ENCODE measurements at places on chromosomes 5 and 9.

- no peak for DNase-seq
Measured at GRCh38 chr5:141858079-141858765, 20.0 kb downstream of the PCDH1 start.

GRCh38 chr5:119470851-119471451 lies 18.7 kb downstream of the HSD17B4 start:
- peak; percentile 56 for DNase-seq

DNA sequence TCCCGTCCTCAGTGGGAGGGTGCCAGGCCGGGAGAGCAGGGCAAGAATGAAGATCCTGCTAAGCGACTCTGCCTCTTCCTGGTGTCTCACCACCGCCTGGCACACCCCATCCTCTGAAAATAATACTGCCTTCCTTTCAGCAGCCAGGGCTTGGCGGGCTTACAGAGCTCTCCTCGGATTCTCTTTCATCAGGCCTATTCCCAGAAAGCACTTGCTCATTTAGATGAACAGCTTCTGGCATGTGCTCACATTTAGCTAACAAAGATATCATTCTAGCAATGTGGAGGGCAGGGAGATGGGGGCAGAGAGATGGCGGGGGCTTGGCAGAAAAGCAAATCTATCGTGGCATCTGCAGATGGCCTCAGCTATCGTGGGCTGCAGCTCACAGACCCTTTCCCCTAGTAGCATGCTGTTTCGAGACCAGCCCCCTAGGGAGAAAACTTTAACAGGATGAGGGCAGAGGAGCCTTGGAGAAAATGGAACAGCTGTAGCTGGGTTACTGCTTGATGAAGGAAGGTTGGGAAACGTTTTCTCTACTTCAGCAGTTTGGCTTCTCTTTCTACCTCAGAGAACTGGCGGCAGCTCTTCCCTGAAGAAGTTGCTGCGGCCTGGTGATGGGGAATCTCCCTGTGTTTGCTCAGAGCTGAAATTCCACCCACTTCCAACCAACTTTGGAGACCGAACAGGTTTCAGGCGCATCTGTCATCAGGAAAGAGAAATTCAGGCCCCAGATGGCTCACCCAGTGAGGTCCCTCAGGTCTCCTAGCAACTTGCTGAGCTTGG lies 102.1 kb downstream of the TMEM174 start:
- DNase-seq, result peak; percentile 55

DNA sequence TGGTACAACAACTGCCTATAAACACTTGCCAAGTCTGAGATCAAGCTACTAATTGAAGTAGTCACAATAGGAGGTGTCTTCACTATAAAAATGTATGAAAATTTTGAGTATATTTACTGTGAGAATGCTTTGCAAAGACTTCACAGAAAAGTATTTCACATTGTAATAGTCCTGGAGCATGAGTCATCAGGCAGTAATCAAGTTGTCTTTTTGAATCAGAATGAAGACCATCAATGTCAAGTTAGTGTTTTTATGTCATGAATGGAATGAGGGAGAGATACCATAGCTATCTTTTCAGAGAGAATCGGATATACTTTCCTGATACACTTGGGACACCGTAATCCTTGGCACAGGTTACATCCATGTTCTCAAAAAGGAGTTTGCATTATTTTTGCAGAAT lies 466.9 kb upstream of the ARRDC3 start:
- peak; percentile 10 for DNase-seq

DNA sequence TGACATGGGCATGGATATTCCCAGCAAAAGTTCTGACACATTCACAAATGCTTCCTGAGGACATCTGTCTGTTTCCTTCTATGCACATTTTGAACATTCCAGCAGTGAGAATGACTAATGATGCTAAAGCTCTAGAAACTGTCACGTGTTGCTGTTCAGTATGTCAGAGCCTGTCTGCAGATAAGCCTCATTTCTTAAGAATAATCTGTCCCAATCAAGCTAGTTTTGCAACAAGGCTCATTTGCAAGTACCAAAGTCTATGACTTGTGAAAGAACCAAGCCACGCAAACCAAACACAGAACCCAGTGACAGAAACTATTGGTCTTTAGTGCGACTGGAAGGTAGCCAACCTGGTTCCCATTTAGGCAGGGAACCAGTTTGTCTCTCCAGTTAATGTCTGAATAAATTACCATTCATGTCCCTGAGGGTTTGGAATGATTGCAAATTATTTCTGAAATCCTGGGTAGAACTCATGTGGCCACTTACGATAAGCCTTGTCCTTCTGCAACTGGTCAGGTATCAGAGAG lies 178.5 kb downstream of the C9orf152 start:
- peak; percentile 94 for DNase-seq

DNA sequence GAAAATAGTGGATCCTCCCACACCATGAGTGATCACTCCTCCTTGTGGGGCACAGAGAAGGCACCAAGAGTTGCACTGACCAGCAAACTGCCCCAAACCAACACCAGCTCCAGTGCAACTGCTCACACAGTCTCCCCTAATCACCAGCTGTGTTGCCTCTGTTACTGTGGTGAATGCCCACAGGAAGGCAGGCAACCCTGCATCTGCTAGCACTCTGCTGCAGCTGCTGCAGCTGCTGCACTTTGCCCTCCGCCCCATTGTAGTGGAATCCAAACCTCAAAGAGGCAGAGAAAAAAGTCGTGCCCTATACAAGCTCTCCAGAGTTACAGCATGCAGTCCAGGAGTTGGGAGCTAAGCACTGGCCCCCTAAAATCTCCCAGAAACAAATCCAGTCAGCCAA lies 339.6 kb downstream of the TRIM36 start:
- no peak for DNase-seq

GRCh38 chr5:5885782-5886181 lies 463.3 kb downstream of the ICE1 start:
- DNase-seq, result no peak

- DNase-seq, result no peak
Measured at GRCh38 chr9:134355158-134355557, 28.9 kb downstream of the RXRA start.

DNA sequence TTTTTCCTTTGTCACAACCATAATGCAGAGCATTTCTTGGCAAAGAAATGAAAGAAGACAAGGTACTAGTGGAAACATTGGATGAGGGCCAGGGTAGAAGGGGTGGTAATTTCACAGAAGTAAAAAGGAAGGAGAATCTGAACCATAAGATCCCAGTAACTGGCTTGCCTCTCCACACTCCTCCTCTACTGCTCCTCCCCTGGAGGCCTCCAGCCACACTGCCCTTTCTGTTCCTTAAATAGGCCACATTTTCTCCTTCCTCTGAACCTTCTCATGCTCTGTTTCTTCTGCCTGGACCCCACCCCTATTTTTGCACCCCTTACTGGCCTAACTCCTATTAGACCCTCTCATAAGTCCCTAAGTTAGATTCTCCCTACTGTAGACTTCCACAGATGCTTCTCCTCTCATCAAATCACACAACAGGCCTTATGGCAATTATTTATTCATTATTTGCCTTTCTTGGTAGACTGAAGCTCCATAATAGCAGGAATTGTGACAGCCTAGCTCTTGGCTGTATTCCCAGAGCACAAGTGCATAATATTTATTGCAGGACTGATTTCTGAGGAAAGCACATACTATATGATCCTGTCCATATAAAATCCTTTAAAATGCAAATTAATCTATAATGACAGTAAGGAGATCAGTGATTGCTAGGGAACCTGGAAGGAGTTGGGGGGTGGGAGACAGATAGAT lies 31.3 kb upstream of the GRIA1 start:
- no peak for DNase-seq

GRCh38 chr5:74625742-74626241 lies 14.7 kb downstream of the ENC1 start:
- DNase-seq, result peak; percentile 45

GRCh38 chr5:52922384-52922783 lies 66.8 kb upstream of the ITGA2 start:
- peak; percentile 97 for DNase-seq

DNA sequence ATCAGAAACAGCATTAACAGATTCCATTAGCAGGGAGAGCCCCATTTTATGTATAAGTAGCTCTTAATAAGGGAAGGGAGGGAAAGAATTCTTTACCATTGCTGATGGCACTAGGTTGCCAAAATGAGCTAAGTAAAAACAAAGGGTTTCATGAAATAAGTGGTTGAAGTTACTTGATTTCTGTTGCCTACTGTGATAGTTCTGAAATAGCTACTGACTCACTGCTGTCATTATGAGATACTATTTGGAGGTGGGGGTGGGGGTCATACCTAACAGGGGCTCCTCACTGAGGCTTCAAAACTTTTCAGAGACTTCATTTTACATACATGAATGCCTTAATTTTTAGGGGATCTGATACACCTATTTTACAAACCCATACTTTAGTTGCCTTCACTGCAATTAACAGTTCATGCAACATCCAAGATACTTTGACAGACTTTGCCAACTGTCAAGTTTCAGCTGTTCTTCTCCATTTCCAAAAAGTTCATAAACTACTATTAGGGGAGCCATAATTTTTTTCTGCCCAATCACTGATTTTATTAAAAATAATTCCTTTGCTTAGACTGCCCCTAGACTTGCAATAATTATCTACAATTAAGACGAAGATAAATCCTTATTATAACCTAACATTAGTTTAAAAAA lies 4.6 kb downstream of the HOMER1 start:
- DNase-seq, result no peak

GRCh38 chr5:73818357-73818756 lies 192.4 kb downstream of the ARHGEF28 start:
- peak; percentile 82 for DNase-seq

- no peak for DNase-seq
Measured at GRCh38 chr9:74322661-74323314, 174.3 kb upstream of the RORB start.

DNA sequence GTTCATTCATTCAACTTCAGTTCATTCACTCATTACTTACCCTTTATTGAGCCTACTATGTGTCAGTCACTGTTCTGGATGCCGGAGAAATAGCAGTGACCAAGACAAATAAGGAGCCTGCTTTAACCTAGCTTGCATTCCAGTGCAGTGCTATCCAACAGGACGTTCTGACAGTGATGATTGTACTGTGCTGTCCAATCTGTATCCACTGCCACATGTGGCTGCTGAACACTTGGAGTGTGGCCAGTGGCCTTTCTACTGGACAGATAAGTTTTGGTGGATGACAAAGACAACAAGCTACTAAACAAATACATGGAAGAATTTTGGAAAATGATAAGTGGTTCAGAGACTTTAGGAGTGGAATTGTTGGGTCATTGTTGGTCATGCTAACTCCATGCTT lies 33.6 kb downstream of the SUB1 start:
- no peak for DNase-seq

DNA sequence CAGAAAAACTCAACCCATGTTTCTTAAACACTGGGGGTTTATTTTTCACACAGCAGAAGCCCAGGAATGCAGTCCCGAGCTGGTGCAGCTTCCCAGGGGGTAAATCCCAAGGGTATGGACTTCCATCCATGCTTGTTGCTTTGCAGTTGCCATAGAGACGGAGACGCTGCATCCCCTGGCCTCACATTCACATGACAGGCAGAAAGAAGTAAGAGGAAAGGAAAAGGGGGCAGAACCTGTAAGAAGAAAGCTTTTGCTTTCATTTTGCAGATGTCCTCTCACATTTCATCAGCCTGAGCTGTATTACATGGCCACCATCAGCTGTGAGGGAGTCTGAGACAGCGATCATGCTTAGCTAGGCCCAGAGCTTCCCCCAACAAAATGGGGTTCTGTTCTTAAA lies 321.0 kb downstream of the AGTPBP1 start:
- DNase-seq, result no peak

DNA sequence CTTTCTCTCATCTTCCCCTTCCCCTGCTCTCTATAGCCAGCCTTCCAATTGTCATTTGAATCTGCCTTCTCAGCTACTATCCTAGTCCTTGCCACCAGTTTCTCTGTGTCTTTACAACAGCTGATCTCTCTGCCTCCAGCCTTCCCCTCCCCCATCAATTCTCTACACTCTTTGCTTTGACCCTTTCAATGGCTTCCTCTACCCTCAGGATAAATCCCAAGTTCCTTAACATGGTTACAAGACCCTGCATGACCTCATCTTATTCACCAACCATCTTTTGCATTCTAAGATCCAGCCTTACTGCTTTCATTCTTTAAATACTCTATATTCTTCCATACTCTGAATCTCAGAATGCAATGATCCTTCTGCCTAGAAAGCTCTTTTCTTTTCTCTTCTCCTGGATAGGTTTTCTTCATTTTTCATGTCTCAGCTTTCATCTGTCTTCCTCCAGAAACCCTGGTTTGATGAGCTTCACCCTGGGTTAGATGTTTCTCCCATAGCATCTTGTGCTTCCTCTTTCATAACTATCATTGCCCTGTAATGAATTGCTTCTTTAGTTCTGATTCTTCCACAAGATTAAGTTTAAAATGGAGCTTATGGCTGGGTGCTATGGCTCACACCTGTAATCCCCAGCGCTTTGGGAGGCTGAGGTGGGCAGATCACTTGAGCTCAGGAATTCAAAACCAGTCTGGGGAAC lies 58.6 kb upstream of the ZSWIM6 start:
- DNase-seq, result no peak

DNA sequence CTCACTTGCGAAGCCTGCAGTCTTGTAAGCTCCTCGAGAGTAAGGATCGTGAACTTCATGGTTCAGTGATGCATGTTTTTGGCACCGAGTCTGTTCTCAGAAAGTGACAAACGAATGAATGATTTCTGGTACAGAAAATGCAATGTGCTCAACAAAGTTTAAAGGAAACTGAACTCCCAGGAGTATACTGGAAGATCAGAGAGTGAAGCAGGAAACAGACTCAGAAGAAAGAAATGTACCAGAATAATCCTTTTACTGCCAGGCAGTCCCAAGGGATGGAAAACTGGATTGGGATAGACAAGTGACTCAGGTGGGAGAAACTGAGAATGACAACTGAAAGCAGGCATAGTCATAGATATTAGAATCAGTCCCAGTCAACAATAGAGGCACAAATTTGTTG lies 420.6 kb downstream of the CTNND2 start:
- DNase-seq, result no peak

DNA sequence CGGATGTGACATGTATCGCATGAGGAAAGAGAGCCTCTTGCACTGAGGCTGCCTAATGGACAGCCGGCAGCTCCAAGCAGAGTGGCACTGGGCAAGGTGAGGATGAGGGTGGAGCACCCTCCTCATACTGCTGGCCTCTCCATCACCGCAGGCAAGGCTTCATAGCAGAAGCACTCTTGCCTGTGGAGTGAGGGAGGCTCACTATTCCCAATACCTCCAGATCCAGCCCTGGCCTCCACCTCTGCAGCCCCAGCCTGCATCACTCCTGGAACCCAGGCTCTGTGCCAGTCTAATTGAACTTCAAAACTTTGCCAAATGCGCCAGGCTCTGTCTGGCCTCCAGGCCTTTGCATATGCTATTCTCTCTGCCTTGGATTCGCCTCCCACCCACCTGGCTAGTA lies 29.7 kb upstream of the ARAP3 start:
- DNase-seq, result no peak

DNA sequence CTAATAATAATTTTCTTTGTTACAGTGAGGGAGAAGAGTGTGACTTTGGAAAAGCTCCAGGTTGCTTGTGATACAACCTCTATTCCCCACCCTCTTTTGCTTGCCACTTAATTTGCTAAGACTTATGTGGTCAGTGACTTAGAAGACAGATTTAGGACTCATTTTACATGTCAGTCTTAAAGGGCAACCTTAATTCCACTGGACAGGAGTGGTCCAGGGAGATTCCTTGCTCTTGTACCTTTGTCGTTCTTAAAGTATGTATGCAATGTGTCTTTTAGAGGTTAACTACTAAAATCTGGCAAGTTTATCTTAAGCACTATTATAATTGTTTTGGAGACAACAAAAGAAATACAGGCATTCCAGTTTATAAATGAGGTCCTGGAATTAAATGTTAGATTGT lies 20.0 kb downstream of the SLC30A5 start:
- no peak for DNase-seq
